ENCODE measurements at places on chromosomes 5 and 9.

GRCh38 chr9:114027863-114028465 is 50.1 kb downstream of the AMBP start:
- DNase-seq, result no peak

DNA sequence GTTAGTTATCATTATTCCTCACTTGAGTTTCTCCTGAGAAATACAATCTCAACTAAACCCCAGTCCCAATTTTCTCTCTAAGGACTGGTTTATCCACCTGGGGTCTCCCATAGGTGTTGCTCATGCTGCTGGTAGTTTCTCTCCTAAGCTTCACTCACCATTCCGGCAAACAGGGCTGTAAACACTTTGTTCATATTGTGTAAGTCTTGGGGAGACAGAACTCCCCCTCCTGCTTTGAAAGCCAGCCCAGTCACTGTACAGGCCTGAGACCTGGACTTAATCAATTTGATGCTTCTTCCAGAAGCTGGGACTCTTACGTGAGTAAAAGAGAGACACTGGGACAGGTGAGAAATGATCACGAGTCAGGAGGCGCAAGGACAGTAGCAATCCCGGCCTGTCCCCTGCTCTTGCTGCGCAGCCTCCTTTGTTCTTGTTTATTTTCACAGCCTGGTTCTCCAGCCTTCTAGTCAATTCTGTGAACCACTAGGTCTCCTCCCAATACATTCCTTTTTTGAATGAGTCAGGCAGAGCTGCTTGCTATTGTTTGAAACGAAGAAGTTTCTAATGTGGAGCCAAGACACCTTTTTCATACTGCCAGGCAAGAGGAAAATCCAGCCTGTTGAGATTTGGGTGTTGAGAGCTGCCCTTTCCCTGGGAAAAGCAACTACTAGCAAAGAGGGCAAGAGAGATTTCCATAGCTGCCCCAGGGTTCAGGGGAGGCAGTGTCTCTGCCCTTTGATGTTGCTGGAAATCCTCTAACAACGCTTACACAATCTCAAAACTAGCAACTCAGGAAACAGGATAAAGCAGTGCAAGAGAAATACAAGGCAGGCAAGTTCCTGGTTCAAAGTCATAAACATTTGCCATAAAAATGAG is 9.2 kb upstream of the SHROOM1 start:
- no peak for DNase-seq

- no peak for DNase-seq
These were observed 62.9 kb downstream of the ZNF354C start for GRCh38 chr5:179123109-179123426.

- DNase-seq, result no peak
These were observed 203.8 kb downstream of the SNCAIP start for GRCh38 chr5:122515709-122516431.

GRCh38 chr9:123622711-123623241 is 266.8 kb downstream of the CRB2 start:
- no peak for DNase-seq

- no peak for DNase-seq
These were observed 302.4 kb downstream of the PDE4D start for GRCh38 chr5:59591162-59591561.

GRCh38 chr5:134539732-134540131 is 14.3 kb downstream of the JADE2 start:
- DNase-seq, result no peak

DNA sequence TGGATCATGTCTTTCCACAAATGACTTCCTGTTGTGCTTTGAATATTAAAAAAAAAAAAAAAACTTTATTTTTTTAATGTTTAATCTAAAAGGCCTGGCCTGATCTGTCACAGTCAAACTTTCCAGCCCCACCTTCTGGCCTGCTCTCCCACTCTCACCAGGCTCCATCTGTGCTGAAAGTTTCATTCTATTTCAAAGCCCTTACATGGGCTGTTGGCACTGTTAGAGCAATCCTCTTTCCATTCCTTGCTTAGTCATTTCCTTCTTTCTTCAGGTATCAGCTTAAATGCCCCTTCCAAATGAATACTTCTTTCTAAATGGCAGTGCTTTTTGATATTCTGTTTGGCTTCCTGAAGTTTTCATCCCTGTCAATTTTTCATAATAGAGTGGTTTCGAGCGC is 1104.8 kb upstream of the C9orf72 start:
- no peak for DNase-seq

GRCh38 chr9:92770360-92770995 is 5.8 kb upstream of the BICD2 start:
- DNase-seq, result no peak

GRCh38 chr5:109062664-109063063 is 315.0 kb downstream of the FER start:
- no peak for DNase-seq

DNA sequence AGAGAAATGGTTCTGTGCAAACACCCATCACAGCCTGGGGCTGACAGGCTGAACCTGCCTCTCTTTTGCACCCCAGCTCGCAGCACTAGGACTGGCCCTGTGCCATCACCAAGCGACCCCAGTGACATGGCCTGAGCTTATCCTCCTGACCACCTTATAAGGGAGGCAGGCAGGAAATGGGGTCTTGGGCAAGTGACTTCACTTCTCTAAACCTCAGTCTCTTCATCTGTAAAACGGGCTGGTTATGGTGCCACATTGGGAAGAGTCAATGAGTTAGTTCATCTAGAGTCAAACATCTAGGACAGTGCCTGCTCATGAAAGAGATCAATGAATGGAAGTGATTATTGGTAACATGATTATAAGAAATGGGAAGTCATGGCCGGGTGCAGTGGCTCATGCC is 6.2 kb downstream of the SNCB start:
- no peak for DNase-seq

DNA sequence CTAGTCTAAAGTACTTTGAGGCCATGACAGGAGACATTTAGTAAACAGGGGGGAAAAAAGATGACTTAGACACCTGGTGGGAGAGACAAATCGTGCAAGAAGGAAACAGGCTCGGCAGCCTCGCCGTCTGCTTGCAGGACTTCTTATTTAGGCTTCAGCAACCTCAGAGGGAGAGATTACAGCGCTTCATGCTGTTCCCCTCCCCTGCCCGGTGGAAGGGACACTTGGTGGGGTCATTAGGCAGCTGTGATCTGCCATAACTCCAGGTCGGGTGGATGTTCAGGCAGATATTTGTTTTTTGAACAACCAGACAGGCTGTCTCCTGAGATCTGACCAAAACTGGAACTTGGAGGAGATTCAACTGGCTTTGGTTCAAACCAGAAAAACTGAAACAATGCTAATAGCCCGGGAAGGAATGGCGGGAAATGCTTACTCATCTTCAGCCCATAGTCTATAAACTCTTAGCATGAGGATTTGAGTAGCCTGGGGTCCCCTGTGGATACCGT is 38.1 kb upstream of the CD180 start:
- DNase-seq, result no peak

DNA sequence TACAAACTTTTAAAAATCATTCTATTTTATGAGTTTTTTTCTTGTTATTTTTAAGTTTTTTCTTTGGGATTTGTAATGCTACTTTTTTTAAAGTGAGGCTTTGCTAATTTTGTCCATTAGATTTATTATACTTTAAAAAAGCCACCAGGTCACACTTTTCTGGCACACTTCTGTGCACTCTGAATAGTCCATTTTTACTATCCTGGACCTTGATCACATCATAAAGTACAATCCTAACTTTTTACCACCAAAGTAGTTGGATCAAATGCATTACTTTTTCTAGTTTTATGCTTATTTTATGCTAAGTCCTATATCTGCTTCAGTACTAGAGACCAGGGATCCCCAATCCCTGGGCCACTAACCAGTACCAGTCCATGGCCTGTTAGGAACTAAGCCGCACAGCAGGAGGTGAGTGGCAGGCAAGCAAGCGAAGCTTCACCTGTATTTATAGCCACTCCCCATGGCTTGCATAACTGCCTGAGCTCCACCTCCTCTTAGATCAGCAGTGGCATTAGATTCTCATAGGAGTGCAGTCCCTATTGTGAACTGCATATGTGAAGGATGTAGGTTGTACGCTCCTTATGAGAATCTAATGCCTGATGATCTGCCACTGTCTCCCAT is 16.0 kb downstream of the FRRS1L start:
- no peak for DNase-seq

- no peak for DNase-seq
These were observed 45.4 kb downstream of the ALDH1A1 start for GRCh38 chr9:72907421-72907820.

DNA sequence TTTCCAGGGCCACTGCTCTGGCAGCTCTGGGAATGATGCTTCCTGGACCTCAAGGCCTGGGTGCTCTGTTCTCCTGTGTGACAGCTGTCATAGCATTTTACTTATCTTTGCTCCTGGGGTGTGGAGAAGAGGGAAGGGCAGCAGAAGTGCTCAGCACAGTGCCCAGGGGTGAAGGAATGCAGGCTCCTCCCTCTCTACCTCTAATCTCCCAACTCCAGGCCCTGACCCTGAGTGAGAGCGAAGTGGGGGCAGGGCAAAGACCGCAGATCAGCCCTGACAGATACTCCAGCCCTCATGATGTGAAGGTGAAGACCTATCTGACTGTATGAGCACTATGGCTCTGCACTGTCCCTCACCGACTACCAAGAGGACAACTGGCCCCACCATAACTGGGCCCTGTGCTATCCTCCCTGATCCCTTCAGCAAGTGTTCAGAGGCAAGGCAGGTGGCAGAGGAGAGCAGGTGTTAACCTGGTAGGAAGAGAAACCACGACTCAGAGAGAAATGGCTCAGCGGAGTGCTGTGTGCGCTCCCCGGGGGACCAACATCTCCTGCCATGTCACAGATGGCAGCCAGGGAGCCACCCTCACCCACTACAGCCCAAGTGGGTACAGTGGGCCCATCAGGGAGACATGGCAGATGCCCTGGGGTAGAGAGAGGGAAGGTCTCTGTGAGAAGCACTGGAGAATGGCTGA is 16.8 kb downstream of the ACSL6 start:
- no peak for DNase-seq

- no peak for DNase-seq
These were observed 15.6 kb upstream of the CLK4 start for GRCh38 chr5:178642351-178642909.

DNA sequence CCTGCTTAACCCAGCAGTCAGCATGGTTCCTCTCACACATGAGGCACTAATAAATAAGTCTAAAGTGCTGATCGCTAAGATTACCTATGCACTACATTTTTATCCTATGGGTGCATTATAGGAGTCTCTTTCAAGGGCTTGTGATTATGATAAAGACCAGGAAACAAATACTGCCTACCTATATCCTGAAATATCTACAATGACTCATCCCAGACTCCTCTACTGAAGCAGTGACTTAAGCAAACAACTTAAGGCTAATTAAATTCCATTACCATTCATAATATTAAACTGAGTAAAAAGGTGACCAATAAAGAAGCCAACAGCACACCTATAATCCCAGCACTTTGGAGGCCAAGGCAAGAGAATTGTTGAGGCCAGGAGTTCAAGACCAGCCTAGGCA is 338.4 kb downstream of the DNAH5 start:
- no peak for DNase-seq

- DNase-seq, result no peak
These were observed 6.3 kb downstream of the CRHBP start for GRCh38 chr5:76958991-76959767.

DNA sequence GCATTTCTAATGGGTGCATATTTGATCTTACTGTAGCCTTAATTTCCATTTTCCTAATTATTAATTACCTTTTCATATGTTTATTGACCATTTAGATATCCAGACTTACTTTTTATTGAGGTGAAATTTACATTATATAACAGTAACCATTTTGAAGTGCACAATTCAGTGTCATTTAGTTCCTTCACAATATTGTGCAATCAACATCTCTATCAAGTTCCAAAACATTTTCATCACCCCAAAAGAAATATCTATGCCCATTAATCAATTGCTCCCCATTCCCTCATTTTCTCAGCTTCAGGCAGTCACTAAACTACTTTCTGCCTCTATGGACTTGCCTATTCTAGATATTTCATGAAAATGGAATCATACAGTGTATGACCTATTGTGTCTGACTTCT is 5.9 kb downstream of the COL15A1 start:
- DNase-seq, result no peak

DNA sequence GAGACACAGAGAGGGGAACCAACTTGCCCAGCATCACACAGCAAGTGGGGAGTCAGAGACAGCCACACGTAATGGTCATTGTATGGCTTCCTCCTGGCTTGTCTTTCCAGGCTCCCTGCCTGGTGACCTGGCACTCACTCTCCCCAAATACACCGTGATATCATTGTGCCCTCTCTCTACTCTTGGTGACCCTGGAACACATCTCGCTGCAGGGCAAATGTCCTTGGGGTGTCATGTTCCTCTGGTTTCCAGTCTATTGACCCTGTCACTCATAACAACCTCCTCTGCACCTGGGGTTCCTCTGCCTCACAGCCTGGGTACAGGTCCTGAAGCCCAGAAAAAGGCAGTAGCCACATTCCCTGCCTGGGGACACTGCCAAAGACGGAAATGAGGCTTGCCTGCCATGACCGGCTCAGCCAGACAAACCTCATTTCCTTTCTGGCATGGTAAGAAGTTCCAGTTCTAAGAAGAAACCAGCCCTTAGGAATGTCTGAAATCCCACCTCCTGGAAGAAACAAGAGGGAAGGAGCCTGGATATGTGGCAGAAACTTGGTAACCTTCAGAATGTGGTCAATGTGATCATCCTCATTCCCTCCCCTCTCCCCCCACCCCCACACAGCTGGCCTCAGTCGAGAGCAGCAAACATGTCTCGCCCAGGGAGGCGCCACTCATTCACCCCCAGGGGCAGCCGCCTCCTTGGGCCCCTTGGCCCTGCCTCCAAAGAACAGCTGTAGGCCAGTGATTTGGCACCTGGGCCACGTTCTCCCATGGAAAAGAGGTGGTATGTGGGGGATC is 30.6 kb upstream of the SMU1 start:
- DNase-seq, result no peak

- DNase-seq, result no peak
These were observed 295.5 kb upstream of the MSX2 start for GRCh38 chr5:174428895-174429294.

DNA sequence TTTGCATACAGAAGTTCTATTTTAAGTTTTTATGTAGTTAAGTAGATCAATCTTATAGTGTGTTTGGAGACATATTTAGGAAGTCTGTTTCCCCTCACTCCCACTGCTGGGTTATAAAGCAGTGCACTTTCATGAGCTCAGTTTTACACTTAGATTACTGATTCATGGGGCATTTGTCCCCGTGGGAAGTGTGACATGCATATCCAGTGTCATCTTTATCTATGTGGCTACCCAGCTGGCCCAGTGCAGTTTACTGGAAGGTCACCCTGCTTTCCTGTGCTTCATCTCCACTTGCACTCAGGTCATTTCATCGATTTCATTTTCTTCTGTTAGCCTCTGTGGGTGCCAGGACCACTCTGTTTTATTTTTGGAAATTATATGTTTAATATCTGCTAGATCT is 49.1 kb downstream of the ADCY2 start:
- DNase-seq, result no peak

DNA sequence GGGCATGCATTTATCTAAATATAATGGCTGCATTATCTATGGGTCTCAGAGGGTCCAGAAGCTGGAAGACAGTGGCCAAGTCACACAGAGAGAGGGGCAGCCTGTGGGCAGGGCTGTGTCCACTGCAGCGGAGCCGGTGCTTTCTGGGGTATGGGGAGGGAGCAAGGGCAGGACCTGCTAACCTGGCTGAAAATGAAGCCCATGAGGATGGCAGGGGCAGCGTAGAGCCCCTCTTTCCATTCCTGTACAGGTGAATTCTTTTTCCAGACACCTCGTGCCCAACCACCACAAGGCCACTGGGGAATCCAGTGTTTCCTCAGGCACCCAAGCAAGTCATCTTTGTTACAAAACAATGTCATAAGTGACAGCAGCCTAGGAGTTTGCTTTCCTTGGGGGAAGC is 305.9 kb upstream of the IRX4 start:
- no peak for DNase-seq

GRCh38 chr5:128630121-128630520 is 92.1 kb upstream of the FBN2 start:
- DNase-seq, result no peak

Measured in T-cell (primary cell).